ENCODE measurements at places on chromosomes 6 and 20.

GRCh38 chr6:31053873-31054272 is 43.6 kb downstream of the MUC22 start:
- DNase-seq: no peak

- no peak for DNase-seq
Observed at GRCh38 chr6:72649032-72649984, 27.4 kb downstream of the KCNQ5 start.

DNA sequence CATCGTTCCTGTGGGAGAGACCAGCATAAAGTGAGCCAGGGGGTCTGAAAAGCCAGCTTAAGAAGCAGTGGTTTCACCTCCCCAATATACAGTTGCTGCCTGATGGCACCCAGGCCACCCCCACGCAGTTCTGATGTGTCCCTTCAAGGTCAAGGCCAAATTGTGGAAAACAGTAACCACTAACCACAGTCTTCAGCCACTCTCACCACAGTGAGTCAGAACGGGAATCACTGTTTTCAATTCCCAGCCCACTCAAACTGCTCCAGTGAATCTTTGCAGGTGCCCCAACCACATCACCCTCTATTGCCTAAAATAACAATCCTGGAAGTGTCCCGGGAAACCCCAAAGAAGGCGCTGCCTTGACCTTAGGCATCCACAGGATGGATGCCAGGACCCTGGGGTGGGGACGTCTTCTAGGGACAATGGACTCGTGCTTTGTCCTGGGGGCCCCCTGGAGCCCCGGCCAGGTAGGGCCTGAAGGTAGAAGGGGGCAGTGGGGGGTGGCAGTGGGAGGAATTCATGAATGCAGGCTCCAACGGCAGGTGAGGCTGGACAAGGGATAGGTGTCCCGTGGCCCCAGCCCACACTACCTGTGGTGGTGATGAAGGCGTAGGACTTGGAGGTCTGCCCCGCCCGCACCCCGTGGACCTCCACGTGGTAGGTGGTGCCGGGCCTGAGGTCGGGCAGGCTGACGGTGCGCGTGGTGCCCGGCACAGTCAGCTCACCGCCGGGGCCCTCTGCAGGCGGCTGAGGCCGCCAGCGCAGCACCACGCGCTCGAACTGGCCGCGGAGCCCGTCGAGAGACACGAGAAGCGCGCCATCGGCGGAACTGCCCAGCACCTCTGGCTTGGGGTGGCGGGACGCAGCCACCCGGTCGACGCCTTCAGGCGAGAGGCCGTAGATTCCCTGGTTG is 22.2 kb downstream of the TNXB start:
- DNase-seq: no peak

DNA sequence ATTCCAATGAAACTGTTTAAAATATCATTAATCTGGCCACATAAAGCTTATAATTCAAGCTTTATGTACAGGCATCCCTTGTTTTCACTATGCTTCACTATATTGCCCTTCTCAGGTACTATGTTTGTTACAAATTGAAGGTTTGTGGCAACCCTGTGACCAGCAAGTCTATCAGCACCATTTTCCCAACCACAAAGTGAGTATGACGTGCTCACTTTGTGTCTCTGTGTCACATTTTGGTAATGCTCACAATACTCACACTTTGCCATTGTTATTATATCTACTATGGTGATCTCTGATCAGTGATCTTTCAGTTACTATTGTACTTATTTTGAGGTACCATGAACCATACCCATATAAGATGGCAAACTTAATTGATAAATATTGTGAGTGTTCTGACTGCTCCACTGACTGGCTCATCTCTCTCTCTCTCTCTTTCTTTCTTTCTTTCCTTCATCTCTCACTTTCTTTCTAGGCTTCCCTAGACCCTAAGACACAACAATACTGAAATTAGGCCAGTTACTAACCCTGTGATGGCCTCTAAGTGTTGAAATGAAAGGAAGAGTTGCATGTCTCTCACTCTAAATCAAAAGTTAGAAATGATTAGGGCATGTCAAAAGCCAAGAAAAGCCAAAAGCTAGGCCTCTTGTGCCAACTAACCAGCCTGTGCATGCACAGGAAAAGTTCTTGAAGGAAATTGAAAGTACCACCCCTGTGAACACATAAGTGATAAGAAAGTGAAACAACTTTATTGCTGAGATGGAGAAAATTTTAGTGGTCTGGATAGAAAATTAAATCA is 227.9 kb downstream of the BCAS1 start:
- no peak for DNase-seq

DNA sequence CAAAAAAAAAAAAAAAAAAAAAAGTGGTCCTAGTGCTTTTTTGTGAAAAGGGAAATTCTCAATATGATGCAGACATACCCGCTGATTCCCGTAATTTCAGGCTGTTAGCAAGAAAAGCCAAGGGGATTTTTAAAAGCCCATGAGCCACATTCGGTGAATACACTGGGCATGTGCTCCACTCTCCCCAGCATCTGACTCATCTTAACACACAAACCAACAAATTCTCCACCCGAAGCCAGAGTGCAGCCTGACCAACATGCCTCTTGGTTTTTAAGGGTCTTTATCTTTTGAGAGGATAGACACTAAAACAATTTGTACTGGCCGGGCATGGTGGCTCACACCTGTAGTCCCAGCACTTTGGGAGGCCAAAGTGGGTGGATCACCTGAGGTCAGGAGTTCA is 45.5 kb upstream of the CD83 start:
- DNase-seq: no peak

GRCh38 chr6:67683960-67684359 is 951.1 kb upstream of the ADGRB3 start:
- DNase-seq: no peak

DNA sequence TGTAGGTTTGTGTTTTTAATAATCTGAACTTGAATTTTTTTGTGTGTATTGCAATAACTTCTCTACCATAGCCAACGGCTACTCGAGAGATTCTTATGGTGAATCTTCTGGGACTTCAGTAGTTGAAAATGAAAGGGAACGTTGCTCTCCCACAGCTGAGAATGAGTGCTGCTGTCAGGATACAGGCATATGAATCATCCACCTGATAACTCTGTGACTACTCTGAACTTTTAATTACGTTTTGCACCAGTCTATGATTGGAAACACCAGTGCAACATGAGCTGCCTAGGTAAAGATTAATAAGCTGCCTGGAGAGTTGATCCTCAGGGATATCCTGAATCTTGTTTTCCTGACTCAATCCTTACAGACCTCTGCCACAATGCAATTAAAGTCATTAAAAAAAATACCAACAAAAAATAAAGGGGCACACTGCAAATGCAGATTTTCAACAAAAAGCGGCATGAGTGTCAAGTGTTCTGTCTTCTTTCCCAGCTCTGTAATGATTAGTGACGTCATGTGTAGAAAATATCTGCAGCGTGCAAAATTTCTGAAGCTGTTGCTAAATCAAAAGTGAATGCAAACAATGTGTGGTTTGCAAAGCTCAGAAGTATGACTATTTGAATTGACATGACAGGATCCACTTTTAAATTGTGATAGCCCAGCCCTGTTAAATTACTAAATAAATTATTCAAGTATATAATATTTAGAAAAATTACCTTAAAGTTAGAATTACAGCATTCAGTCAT is 432.2 kb downstream of the HTR1B start:
- no peak for DNase-seq

- no peak for DNase-seq
Observed at GRCh38 chr20:43776691-43777090, 49.9 kb upstream of the GTSF1L start.

DNA sequence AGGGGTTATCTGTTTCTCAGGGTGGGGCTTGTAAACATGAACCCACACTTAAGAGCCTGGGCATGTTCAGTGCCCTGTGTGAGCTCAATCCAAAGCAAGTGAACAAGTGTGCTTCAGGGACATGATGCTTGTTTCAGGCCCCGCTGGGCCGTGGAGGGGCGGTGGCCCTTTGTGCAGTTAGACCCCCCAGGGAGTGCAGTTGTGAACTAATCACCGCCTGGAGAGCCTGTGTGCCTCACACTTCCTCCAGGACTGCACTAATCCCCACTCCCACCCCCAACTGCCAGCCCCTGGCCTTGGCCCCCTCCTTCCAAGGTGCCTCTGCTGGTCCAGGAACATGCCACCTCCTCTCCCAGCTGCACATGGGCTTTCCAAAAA is 58.1 kb downstream of the RREB1 start:
- no peak for DNase-seq

DNA sequence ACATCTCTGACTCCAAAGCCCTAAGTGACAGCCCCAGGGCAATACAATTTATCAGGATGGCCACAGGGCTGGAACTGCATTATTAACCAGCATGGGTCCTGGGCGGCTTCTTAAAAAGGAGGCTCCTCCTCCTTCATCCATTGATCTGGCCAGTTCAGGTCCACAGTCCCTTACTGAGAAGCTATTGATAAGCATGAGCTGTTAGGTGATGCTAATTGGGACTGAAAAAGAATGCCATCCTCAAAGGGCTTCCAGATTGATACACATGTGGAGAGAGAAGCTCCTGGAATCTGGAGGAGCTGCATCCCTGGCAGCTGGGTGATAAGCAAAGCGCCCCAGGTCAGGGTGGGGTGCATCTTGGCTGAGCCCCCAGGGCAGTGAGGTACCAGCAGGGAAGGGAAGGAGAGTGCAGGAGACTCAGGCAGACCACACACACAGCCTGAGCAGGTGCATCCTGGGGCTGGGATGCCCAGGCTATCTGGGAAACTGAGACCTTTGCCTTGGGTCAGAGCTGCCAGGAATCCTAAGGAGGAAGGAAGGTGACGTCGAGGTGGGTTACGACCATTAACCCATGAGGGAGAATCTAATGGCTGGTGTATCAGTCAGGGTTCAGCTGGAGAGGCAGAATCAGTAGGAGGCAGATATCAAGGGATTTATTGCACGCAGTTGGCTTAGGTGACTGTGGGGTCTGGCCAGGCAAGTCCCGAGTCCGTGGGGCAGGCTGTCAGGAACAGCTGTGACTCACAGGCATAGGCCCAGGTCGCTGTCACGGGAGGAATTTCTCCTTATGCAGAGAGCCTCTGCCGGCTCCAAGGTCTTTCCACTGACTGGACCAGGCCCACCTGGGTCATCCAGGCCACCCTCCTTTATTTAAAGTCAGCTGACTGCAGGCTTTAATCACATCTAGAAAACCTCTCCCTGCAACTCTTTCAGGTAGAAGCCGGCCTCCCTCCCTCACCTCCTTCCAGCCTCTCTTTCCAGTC is 261.2 kb downstream of the BMP7 start:
- no peak for DNase-seq

- DNase-seq: no peak
Observed at GRCh38 chr6:169592558-169592957, 109.3 kb downstream of the WDR27 start.

GRCh38 chr20:8527998-8528723 is 396.1 kb downstream of the PLCB1 start:
- DNase-seq: no peak

- DNase-seq: no peak
Observed at GRCh38 chr6:163284151-163284550, 130.4 kb upstream of the QKI start.

- no peak for DNase-seq
Observed at GRCh38 chr20:47174456-47175243, 181.8 kb downstream of the ZMYND8 start.

- DNase-seq: no peak
Observed at GRCh38 chr20:43878776-43879175, 35.9 kb upstream of the TOX2 start.

GRCh38 chr20:57464642-57465211 is 60.2 kb downstream of the CTCFL start:
- DNase-seq: no peak

- DNase-seq: no peak
Observed at GRCh38 chr6:84074988-84075781, 41.6 kb downstream of the MRAP2 start.

GRCh38 chr20:51022803-51023616 is at the start of gene KCNG1:
Gene KCNG1 (minus strand): TSS chr20:51023107. CDS start chr20:51010338, 12,769 bp downstream.
- peak; percentile 38 for DNase-seq

- no peak for DNase-seq
Observed at GRCh38 chr6:87789198-87789899, 87.3 kb upstream of the AKIRIN2 start.

GRCh38 chr20:51800060-51800871 is 2.1 kb downstream of the SALL4 start:
- no peak for DNase-seq

- DNase-seq: no peak
Observed at GRCh38 chr6:116667623-116668022, 943 bp downstream of the ZUP1 start.

- DNase-seq: no peak
Observed at GRCh38 chr6:168447282-168447681, 6.3 kb downstream of the SMOC2 start.

DNA sequence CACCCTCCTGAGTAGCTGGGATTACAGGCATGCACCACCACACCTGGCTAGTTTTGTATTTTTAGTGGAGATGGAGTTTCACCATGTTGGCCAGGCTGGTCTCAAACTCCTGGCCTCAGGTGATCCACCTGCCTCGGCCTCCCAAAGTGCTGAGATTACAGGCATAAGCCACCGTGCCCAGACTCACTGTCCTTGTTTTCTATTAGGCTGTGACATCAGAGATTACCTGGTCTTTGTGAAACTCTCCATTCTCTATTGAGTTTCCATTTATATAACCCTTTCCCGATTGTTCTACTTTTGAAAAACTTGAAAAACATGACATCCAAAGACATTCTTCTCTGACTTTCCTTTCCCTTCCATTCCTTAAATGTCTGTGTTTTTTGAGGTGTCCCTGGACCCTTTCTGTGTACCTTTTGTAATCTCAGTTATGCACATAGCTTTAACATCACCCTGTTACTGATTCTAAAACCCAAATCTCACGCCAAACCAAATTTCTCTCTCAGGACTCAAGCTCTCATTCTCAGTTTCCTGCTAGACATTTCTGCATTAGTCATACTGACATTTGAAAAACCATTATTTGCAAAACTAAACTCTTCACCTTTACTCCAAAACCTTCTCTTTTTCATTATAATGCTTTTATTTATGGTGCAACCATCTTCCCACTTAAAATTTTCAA is 137.0 kb downstream of the KHDC1L start:
- no peak for DNase-seq

- no peak for DNase-seq
Observed at GRCh38 chr20:64219202-64219601, 36.3 kb upstream of the PCMTD2 start.

- DNase-seq: peak; percentile 92
Observed at GRCh38 chr6:15621203-15622044, 41.4 kb downstream of the DTNBP1 start.

DNA sequence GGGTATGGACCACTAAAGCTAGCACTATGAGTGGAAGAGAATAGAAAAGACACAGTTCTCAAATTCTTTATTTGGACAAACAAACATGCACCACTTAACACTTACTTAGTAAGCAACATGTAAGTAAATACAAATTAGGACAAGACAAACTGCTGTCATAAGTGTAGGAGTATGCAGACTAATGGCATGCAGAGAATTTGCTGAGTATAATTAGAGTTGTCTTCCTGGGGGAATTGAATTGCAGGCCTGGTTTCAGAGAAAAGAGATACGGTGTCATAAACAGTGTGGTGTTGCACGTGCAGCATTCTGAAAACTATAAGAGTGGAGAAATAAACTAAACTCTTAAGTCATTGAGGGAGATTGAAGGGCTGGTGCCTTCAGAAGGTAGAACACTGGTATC is 125.2 kb upstream of the EYA4 start:
- DNase-seq: no peak

DNA sequence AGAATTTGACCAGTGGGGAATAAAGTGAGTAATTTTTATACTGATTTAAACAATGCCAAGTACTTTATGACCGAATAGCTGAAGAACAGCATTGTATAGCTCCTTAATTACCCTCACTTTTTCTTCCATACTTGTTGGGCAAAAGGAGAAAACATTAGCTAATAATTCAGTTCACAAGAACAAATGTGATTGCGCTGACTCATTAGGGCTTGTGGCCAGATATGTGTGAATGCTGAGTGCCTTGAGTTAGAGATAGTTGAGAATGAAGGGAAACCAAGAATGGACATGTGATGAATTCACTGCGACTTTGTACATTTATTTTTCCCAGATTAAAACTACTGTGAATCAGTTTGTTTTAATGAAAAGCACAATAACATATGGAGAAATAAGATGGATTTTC is 669.4 kb downstream of the TFAP2A start:
- no peak for DNase-seq

All from NCI-H1694 (cell line).